Activated CD8-positive, alpha-beta memory T cell treated with anti-CD3 and anti-CD28 coated beads for 1 hour (primary cell): ENCODE measurements at places on chromosomes 2 and 18.

DNA sequence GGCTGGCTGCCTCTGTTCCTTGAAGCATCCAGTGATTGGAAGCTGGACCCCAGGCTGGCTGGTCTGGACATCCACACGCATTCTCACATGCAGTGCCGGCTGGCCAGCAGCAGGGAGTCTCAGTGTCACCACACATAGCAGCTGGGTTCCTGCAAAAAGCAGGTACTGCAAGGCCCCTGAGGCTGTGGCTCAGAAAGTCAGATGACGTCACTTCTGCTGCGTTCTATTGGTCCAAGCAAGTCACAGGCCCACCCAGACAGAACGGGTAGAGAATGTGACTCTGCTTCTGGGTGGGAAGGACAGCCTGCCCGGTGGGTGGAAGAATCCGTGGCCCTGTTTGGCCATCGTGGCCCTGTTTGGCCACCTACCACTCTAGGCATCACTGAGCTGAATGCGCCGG, 51.3 kb upstream of the SPP2 start:
- DNase-seq: no peak

GRCh38 chr2:39107724-39108273, 13.1 kb downstream of the SOS1 start:
- DNase-seq: no peak

GRCh38 chr2:241843321-241844065, 15.2 kb downstream of the PDCD1 start:
- DNase-seq: no peak

DNA sequence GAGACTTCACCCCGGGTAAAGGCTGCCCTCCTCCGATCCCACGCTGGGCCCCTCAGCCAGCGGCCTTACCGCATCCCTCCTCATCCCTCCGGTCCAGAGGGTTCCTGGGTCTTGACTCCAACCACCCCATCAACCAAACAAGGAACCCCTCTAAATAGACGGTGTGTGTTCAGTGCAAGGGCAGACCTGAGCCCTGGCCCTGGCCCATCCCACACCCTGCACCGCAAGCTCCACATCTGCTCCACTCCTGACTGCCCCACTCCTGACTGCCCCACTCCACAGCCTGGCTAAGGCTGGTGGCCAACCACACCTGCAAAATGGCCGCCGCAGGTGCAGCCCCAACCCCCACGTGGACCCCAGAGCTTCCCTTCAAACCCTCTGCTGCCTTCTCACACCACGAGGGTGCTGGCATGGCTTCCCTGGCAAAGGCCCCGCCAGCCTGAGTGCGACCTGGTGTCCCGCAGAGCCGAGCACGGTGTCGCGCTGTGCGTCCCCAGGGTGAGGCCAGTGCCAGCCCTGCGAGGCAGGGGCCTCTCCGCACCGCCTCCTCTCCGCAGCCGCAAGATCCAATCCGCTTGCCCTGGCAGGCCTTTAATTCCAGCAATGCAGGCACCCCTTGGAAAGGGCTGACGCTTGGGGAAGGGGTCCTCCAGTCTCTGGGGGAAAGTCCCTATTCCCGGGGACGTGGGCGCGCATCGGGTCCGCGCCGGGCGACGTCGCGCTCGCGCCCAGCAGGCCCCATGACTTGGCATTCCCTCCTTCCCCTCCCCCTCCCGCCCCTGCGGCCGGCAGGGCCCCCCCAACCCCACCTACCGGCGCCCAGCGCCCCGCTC, 1.5 kb downstream of the KIF1A start:
- DNase-seq: no peak

GRCh38 chr2:215876139-215876936, 137.0 kb downstream of the MREG start:
- DNase-seq: no peak

GRCh38 chr2:109383505-109384307, 230.1 kb downstream of the SEPTIN10 start:
- DNase-seq: no peak

GRCh38 chr2:46294176-46294836, 2.9 kb upstream of the EPAS1 start:
- DNase-seq: no peak

DNA sequence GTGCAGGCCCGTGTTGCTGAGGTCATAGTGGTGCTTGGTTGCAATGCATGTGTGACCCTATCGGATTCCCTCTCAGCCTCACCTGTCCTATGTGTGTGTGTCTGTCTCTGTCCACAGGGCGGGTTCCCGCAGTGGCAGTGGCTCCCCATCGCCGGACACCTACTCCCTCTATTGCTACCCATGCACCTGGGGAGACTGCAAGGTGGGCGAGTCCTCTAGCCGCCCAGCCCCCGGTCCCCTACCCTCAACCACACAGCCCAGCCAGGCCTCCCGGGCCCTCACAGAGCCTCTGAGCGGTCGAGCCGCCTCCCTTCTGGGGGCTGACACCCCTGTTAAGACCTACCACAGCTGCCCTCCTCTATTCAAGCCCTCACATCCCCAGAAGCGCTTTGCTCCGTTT, 14.2 kb downstream of the GAREM2 start:
- no peak for DNase-seq

GRCh38 chr18:45998244-45998643, 31.1 kb upstream of the EPG5 start:
- no peak for DNase-seq

DNA sequence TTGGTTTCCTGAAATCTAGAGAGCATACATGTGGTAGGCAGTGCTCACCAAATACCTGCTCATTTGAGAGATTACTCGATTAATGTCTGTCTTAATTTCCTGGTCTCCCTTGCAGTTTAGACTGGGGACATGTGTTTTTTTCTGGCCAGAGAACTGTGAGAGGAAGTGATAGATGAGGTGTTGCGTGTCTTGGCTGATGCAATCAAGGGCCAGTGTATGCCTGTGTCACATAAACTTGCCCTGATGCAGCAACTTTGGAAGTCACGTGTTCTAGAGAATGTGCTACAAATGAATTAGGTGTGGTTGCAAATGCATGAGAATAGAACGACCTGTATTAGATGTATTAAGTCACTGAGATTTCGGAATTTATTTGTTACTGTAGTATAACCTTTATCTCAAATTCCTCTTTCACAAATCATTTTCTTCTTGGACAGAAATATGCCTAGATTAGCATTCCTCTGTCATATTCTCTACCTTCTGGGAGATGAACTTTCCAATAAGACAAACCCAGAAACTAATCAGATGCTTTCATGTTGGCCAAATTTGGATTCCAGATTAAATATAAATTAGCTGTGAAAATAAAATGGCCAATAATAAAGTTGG, 9.9 kb upstream of the IL1A start:
- DNase-seq: no peak

- no peak for DNase-seq
Observed at GRCh38 chr18:50696436-50696835, 123.4 kb downstream of the MRO start.

GRCh38 chr2:166361351-166362153, 14.2 kb downstream of the SCN9A start:
- DNase-seq: no peak

- DNase-seq: no peak
Observed at GRCh38 chr2:197377670-197378069, 57.2 kb downstream of the SF3B1 start.

DNA sequence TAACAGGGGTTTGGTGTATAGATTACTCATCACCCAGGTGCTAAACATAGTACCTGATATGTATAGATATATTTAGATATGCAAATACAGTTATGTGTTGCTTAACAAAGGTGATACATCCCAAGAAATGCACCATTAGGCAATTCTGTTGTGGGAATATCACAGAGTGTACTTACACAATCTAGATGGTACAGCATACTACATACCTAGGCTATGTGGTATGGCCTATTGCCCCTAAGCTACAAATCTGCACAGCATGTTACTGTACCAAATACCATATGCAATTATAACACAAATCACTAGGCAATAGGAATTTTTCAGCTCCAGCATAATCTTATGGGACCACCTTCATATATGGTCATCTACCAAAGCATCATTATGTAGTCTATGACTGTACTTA, 43.5 kb upstream of the NPAS2 start:
- DNase-seq: no peak

GRCh38 chr18:67467188-67467587, 49.3 kb downstream of the DSEL start:
- DNase-seq: no peak

- DNase-seq: no peak
Observed at GRCh38 chr18:45606007-45606406, 9.3 kb upstream of the SLC14A2 start.

DNA sequence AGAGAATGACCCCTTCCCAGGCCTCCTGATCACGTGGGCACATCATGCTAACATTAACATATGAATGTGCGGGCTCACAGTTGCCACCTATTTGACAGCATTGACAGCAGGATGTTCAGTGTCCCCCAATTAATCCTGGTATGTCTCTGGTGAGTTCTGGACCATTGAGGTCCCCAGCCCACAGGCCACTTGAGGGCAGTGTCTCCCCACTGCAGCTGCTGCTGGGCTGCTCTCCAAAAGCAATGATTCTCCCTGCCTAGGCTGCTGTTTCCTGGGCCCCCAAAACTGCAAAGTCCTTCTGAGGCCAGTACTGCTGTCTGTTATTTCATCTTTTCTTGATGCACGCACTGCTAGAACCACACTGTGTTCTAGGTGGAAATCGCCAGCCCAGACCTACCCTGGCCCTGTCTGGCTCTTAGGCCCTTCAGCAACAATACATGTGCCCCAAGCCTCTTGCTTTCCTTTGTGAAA, 52.7 kb upstream of the MAPK4 start:
- no peak for DNase-seq

DNA sequence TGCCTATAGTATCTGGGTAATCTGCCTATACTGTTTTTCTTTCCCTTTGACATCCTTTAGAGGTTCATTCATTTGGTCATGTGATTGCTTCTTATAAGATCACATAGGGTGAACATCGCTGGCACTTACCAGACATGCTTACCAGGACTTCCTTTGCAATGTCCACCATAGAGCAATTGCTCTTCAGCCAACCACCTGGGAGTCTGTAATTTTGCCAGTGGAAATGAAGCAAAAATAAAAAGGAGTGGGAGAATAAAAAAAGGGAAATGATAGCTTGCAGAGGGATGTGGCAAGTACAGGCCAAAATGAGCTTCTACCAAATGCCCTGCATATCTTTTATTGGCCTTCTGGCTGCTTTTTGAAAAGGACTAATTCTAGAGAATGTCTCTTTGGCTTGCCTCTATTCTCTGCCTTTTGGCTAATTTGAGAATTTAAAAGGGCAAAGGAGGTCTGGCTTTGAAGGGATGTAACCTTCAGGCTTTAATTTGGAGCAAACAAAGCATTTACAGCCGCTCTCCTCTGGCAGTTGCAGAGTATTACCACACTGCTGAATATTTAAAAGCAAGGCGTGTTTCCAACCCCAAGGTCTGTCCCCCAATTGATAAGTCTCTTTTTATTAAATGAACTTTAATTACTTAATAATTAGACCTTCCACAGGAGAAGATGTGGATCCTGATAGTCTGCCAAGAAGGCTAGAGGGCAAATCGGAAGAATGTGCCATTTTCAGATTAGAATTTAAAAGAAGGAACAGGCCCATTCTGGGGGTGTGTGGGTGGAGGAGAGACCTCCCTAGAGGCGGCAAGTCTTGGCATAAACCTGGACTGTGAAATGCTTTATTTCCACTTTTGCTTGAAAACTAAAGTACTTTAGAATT, 557.9 kb downstream of the DCC start:
- no peak for DNase-seq

- no peak for DNase-seq
Observed at GRCh38 chr18:6428851-6429395, 14.2 kb upstream of the L3MBTL4 start.

GRCh38 chr2:44168681-44169154, at the start of gene PPM1B:
TSS of gene PPM1B (plus strand) at chr2:44168875. CDS start at chr2:44201200, 32,325 bp downstream.
- peak; percentile 99 for DNase-seq

GRCh38 chr2:187644981-187645380, 90.7 kb upstream of the TFPI start:
- no peak for DNase-seq

DNA sequence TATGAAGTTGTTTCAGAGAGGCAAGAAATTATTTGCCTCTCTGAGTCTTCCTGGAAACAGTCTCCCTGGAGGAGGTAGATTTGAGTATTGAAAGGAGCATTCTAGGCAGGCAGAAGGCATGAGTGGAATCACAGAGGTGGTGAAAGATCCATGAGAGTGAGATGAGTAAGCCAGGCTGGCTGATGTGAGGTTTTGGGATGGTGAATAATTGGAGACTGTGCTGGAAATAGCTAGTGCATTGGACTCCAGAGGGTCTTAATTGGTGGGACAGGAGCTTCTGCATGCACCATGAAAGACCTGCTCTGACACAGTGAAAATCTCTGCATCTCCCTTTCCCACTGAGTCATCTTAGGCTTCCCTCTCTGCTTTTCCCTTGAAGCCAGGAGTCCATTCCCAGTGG, 46.3 kb downstream of the CDC42EP3 start:
- no peak for DNase-seq

GRCh38 chr2:20431772-20432171, 15.1 kb upstream of the RHOB start:
- DNase-seq: no peak

DNA sequence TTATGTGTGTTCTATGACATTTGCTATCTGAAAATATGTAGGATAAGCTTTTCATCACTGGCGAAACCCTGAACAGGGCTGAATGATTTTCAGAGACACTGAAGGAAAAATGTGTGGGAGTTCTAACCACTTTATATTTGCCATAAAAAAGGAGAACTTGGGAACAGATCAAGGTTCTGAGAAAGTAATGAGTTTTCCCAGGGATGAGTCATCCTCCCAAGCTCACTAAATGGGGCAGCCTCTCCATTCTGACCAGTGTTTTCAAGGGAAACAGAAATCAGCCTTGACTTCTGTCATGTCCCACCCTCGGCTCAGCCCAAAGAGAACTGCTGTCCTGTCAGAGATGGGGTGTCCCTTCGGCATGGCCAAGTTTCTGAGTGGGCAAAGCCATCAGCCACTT, 2109.8 kb upstream of the CELF4 start:
- no peak for DNase-seq

DNA sequence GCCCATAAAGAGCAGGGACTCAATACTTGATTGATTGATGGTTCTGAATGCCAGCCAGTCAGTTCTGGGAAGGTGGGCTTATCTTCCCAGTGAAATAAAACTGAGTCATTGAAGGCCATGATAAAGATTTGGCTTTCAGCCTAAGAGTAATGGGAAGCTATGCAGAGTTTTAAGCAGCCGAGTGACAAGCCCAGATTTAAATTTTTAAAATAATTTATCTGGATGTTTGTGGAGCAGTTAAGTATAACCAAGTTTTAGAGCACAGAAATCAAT, 122.8 kb downstream of the RAPGEF4 start:
- DNase-seq: no peak

DNA sequence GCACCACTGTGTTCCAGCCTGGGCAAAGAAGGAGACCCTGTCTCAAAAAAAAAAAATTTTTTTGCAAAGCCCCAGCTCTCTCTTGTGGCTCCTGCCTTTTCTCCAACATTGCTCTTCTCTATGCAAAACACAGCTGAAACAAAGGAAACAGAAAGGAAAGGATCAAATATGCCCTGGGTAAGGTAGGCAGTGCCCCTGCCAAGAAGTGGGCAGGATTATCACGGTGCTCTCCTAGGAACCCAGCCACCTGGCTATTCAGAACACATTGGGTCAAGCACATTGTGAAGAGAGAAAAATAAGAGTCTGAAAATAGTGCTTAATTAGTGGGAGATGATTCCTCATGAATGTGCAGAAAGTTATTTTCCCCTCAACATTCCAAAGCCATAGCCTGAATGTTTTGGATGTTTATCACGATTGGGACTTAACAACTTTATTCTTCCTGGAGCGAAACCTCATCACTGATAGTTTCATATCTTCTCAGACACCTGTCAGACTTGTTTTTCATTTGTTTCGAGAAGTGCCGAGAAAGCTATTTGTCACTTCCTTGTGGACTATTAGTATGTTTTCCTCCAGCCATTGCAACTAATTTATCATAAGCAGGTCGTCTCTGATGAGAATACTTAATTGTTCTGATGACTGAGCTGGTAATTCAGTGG, 42.7 kb upstream of the RPL31 start:
- DNase-seq: no peak
